ENCODE measurements at places on chromosomes 7 and 10.

DNA sequence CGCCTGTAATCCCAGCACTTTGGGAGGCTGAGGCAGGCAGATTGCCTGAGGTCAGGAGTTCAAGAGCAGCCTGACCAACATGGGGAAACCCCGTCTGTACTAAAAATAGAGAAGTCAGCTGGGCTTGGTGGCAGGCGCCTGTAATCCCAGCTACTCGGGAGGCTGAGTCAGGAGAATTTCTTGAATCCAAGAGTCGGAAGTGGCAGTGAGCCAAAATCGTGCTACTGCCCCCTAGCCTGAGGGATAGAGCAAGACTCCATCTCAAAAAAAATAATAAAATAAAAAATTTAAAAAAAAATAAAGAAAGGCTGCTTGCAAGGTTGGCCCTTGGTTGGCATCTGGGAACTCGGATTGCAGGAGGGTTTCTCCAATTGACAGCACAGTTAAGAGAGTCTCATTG is 221.6 kb downstream of the DGKI start:
- DNase-seq: no peak

DNA sequence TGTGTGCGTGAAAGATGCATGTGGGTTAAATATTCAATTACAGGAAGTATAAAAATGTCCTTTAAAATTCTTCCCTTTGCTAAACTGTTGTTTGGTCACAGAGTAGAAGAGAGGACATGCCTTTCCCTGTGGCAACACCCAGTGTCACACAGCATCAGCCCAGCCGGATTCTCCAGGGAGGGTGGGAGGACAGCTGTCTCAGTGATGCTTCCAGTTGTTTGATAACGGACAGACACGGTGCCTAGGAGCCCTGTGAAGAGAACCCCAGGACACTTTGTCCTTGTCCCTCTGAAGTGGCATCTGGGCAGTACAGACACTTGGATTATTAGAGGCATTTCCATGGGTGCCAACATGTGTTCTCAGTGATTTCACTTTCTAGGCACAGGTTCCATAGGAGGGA is 306.6 kb upstream of the LRGUK start:
- DNase-seq: no peak

GRCh38 chr10:947051-947450 is 15.5 kb upstream of the LARP4B start:
- no peak for DNase-seq

- no peak for DNase-seq
These were observed 17.6 kb downstream of the NUP205 start for GRCh38 chr7:135575296-135575695.

GRCh38 chr7:122055073-122055472 is 89.0 kb downstream of the AASS start:
- no peak for DNase-seq

DNA sequence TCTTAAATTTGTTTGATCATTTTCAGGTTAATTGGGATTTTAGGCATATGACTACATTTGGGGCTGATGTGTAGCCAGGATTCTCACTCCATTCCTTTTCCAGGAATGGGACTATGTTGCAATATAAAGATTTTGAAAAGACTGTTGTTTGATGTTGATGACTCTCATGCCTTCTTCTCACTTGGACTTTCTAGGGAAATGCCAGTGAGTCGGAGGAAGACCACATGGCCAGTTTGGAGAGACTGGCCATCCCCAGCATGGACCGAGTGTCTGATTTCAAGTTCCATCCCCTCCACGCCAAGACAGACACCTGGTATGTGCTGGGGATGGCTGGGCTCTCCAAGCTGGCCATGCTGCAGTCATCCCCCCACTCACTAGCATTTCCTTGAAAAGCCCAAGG is 5.5 kb downstream of the IGFBP3 start:
- no peak for DNase-seq

DNA sequence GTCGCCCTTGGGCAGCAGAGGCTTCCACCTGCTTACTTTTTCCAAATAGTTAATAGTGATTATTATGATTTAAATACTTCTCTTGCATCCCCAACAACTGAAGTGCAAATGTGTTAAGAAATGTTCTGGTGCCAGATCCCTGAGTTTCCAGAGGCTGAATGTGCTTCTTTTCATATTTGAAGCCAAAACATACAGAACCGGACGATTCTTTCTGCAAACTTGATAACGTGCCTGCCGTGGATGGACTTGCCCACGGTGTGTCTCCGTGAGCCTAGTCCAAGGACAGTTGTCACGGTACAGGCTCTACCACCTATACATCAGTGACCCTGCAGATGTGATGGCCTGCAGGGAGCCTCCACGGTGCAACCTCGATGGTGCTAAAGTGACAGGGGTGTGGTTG is 198.6 kb upstream of the LYZL2 start:
- DNase-seq: no peak

GRCh38 chr10:33421789-33422462 is 87.5 kb upstream of the NRP1 start:
- peak; percentile 11 for DNase-seq

- DNase-seq: no peak
These were observed 176.8 kb upstream of the AGR3 start for GRCh38 chr7:17058568-17058967.

GRCh38 chr7:79774150-79774549 is 320.7 kb upstream of the MAGI2 start:
- DNase-seq: no peak

DNA sequence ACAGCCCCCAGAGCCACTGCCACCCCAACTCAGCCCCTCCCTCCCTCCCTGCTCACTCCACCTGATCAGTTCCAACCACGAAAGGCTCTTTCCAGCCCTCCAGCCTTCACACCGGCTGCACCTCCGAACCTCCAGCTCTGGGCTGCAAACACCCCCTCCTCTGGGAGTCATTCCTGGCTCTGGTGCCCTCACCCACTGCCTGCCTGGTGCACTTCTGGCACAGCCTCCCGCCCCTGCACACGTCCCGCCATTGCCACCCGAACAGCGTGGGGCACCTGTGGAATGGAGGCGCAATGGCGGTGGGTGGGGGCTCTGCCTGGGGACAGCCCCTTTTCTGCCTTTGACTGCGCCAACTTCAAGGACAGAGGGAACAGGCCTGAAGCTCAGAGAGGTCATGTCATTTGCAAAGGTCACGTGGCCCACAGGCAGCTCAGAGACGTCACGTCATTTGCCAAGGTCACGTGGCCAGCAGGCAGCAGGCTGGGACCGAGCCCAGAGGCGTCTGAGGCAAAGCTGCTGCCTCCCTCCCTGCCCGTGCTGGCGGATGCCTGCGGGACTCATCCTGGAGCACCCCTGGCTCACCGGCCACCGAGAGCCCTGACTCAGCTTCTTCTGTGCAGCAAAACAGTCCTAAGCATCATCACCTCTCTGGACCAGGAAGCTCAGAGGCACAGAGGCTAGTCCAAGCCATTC is 76.0 kb upstream of the DNAAF5 start:
- no peak for DNase-seq

GRCh38 chr7:139777133-139777891 is 486 bp downstream of the HIPK2 start:
- DNase-seq: peak; percentile 33

GRCh38 chr10:11505639-11506038 is 105.8 kb downstream of the USP6NL start:
- DNase-seq: no peak

DNA sequence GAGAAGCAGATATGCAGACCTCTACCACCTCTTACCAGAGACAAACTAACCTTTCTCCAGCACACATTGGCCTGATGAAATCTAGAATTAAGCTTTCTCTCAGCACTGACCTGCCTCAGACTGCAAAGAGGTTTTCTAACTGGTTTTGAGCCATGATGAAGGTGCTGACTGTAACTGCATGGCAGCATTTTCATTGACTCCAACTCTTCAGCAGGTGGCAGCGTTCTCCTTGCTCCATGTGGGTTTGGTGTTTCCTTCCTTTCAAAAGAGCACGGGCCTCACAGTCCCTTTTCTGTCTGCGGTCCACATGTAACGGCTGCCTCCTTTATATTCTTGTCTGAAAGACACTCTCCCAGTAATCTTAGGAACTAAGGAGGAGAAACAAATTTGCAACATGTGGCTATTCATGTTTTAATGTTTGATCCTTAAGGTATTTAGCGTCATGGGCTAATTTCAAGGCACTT is 12.6 kb downstream of the KLLN start:
- peak; percentile 10 for DNase-seq

DNA sequence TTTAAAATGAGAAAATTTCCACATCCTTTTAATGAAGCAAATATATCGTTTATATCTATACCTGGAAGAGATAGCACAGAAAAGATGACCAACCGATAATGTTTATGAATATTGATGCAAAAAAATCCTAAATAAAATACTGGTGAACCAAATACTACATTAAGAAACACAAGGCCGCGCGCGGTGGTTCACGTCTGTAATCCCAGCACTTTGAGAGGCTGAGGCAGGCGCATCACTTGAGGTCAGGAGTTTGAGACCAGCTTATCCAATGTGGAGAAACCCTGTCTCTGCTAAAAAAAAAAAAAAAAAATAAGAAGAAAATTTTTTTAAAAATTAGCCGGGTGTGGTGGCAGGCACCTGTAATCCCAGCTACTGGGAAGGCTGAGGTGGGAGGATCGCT is 25.8 kb downstream of the SHH start:
- no peak for DNase-seq

DNA sequence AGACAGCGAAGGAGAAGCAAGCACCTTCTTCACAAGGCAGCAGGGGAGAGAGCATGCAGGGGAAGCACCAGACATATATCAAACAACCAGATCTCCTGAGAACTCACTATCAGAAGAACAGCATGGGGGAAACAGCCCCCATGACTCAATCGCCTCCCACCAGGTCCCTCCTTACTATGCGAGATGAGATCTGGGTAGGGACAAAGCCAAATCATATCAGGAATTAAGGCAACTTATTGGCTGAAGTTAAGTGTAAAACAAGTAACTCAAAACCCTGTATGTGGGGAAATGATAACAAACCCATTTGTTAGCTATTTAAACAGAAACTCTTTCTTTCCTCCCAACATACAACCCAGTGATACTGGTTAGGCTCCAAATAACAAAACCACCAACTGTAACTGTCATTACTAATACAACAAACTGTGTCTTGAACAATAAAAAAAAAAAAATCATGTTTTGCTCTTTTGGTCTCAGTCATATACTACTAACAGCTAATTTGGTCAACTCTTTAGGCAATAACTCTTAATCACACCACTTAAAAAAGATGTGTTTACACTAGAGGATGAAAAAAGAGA is 57.8 kb downstream of the MINDY3 start:
- DNase-seq: no peak

- DNase-seq: no peak
These were observed 182.6 kb downstream of the COBL start for GRCh38 chr7:51134013-51134441.
